ENCODE measurements at places on chromosomes 4 and X. TPM values are rescaled to one million over a fixed set of nuclear protein-coding genes. Genes with fewer than 3 reads are reported as not detected.

The PRDM5 gene
- 14.7 TPM for polyA plus RNA-seq

The TMEM144 gene
- 93.1 TPM for polyA plus RNA-seq

The FAM9C gene
- 0.12 TPM for polyA plus RNA-seq

The F8A1 gene
- polyA plus RNA-seq: 14.7 TPM

The TIGD4 gene
- polyA plus RNA-seq: 3.0 TPM

The KIF4A gene
- polyA plus RNA-seq: 7.7 TPM

The FRAS1 gene
- 12.9 TPM for polyA plus RNA-seq

The RHOXF2B gene
- polyA plus RNA-seq: 0.07 TPM

The TREX2 gene
- 0.30 TPM for polyA plus RNA-seq

GRCh38 chr4:57080781-57081650 is 29.2 kb downstream of the IGFBP7 start:
- no peak for DNase-seq
- H3K4me1 ChIP-seq: peaks cover 3% of the 10 kb centered on the region
- no peaks in the 10 kb centered on the region for H3K36me3 ChIP-seq

DNA sequence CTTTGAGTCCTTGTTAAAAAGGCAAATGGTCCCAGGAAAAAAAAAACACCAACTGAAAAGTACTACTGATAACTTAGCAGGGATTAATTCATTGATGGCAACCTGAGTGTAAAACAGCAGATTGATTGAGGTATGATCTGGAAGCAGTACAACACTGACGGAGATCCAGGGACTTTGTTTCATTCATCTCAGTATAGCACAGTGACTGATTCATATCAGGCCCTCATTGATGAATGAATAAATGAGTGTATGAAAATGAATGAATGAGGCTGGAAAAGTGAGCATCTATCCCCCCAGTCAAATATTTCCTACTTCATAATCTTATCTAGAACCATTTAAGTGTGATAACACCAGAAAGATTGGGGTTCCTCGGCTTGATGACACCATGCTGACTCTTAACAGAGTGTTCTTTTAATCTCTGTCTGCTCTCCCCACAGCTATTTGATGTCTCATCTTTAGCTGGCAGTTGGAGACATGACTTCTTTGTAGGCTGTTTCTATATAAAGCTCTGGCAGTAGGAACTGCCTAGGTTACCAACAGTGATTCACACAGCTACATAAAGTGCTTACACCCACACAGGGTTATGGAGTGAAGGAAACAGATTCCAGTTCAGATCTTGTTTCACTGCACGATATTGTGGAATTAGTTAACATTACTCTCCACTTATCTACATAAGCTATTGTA is 18.6 kb upstream of the RNF128 start:
- no peaks in the 10 kb centered on the region for H3K4me1 ChIP-seq
- H3K36me3 ChIP-seq: no peaks in the 10 kb centered on the region
- H3K4me3 ChIP-seq: no peak overlapping the region
- DNase-seq: no peak
- no peak overlapping the region for H3K27ac ChIP-seq

GRCh38 chr4:79652232-79652631 is 244.2 kb upstream of the GK2 start:
- H3K36me3 ChIP-seq: no peaks in the 10 kb centered on the region
- no peak overlapping the region for H3K4me3 ChIP-seq
- H3K4me1 ChIP-seq: no peaks in the 10 kb centered on the region
- no peaks in the 10 kb centered on the region for H3K27me3 ChIP-seq

DNA sequence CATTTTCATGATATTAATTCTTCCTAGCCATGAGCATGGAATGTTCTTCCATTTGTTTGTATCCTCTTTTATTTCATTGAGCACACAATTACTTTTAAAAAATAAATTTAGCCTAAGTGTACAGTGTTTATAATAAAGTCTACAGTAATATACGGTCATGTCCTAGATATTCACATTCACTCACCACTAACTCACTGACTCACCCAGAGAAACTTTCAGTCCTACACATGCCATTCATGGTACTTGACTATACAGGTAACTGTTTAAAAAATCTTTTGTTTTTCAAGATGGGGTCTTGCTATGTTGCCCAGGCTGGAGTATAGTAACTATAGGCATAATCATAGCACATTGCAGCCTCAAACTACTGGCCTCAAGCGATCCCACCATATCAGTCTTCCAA is 348.1 kb downstream of the RAPGEF2 start:
- no peaks in the 10 kb centered on the region for H3K4me1 ChIP-seq
- H3K4me3 ChIP-seq: no peak overlapping the region
- H3K27me3 ChIP-seq: no peaks in the 10 kb centered on the region
- no peak overlapping the region for H3K27ac ChIP-seq
- no peaks in the 10 kb centered on the region for H3K36me3 ChIP-seq

DNA sequence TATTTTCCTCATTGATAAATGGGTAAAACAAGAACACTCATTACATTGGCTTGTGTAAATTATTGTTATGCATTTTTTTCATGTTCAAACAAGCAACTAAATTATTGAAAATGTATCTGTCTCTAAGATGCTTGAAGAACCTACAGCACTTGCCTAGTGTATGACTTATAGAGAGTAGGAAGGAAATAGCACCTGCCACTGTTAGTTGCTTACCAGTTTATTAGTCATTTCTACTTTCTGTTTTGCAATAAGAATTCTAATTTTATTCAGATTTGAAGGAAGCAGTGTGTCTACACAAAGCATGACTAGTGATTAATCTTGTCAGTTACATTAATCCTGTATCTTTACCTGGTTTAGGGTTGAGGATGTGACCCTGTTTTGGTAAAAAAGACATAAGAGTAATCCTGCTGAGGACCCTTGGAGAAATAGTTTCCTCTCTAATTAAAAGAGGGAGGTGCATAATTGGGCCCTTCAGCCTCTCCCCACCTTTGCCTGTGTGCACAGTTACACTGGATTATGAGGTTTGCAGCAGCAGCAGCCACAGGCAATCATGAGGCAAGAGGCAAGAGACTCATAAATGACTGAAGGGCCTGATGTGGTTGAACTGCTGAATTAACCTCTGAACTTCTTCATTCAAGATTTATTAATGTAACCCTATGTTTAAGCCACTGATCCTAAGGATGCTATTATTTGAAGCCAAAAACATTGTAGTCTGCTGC is 1202.1 kb downstream of the ADGRL3 start:
- H3K36me3 ChIP-seq: no peaks in the 10 kb centered on the region
- no peak overlapping the region for H3K4me3 ChIP-seq
- no peaks in the 10 kb centered on the region for H3K4me1 ChIP-seq
- no peak for DNase-seq
- no peak overlapping the region for H3K27ac ChIP-seq

GRCh38 chr4:71814433-71814832 is 30.6 kb upstream of the GC start:
- H3K27ac ChIP-seq: no peak overlapping the region
- H3K4me1 ChIP-seq: no peaks in the 10 kb centered on the region
- H3K27me3 ChIP-seq: no peaks in the 10 kb centered on the region
- no peaks in the 10 kb centered on the region for H3K36me3 ChIP-seq
- no peak overlapping the region for H3K4me3 ChIP-seq

- peaks cover 4% of the 10 kb centered on the region for H3K36me3 ChIP-seq
- H3K4me3 ChIP-seq: no peak overlapping the region
- no peak for DNase-seq
- H3K27ac ChIP-seq: peak overlapping the region; percentile 97
- H3K4me1 ChIP-seq: peaks cover 28% of the 10 kb centered on the region
Measured at GRCh38 chr4:94457692-94458106, 6.0 kb downstream of the PDLIM5 start.

DNA sequence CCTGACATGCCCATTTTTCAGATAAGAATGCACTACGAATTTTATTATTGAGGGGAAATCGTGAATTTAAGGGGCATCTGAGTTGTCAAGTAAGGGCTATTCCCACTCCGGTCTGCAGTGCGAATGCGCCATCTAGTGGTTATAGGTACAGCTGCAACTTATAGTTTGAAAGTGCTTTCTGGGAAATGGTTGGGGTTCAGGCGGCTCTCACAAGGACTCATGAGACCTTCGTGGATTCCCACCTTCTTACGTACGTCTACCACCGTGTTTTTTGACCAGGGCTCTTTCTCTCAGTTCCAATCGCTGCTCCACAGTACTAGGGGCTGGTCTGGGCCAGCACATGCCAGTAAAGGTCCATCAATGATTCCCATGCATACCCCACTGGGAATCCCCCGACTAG is 12.3 kb downstream of the MSL3 start:
- H3K4me3 ChIP-seq: no peak overlapping the region
- H3K27me3 ChIP-seq: no peaks in the 10 kb centered on the region
- peaks cover 23% of the 10 kb centered on the region for H3K36me3 ChIP-seq
- no peak overlapping the region for H3K27ac ChIP-seq
- peaks cover 2% of the 10 kb centered on the region for H3K4me1 ChIP-seq
- peak; percentile 24 for DNase-seq

DNA sequence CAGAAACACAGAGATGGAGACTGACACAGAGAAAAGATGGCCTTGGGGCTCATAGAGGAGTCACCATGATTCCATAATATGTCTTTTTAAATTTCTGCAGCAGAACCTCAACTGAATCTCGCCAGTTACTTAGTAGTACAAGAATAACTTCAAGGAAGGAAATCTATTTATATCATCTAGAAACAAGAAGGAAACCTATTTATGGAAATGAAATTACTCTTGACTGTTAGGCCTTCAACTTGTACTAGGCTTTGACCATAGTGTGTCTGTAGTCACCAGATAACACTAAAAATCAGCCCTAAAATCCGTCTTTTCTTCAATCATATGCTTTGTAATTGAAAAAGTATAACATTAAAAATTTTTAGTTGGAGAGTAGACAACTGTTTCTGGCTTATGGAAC is 740.4 kb downstream of the TRIML1 start:
- DNase-seq: no peak
- H3K27me3 ChIP-seq: no peaks in the 10 kb centered on the region
- no peak overlapping the region for H3K27ac ChIP-seq
- H3K4me3 ChIP-seq: no peak overlapping the region

- no peaks in the 10 kb centered on the region for H3K4me1 ChIP-seq
- DNase-seq: peak; percentile 34
- H3K27me3 ChIP-seq: peaks cover 44% of the 10 kb centered on the region
- no peaks in the 10 kb centered on the region for H3K36me3 ChIP-seq
- no peak overlapping the region for H3K4me3 ChIP-seq
Measured at GRCh38 chr4:8594097-8595038, 1.8 kb downstream of the CPZ start.

- peaks cover 73% of the 10 kb centered on the region for H3K27me3 ChIP-seq
- DNase-seq: no peak
- peaks cover 16% of the 10 kb centered on the region for H3K4me1 ChIP-seq
Measured at GRCh38 chr4:84480082-84480481, 19.0 kb downstream of the NKX6-1 start.

Measured in large intestine (tissue), 12 donors.